ENCODE measurements at places on chromosomes 3 and 15.

DNA sequence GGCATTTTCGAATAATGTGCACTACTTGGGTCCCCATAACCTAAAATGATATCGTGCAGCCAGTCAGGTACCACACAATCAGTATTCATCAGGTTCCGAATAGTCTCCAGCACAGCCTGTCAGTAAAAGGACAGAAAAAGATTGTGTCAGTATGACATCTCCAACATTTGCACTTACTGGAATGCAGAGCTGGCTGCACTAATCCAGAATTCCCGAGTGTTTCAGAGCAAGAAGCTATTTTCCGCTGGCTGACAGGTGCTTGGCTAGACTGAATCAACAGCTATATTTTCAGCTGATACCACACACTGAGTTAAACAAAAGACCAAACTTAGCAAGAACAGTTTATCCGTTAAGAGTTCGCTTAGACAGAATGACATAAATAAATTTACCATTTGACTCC, 68.8 kb downstream of the AQR start:
- no peak for DNase-seq

GRCh38 chr3:150177673-150178381, 207.1 kb upstream of the PFN2 start:
- no peak for DNase-seq

DNA sequence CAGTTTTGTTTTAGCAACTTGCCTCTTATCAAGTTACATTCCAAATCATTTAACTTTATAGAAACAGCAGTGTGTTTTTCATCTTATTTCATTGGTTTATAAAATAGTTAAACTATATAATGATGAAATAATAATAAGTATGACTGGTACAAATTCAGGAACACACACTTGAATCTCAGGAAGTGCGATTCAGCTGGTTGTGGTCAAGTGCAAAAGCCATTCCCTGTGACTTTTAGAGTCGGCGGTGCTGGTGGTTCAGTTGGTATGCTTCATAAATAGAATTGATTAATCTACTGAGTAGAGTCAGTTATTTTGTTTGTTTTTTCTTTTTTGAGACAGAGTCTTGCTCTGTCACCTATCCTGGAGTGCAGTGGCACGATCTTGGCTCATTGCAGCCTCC, 22.7 kb downstream of the SACM1L start:
- DNase-seq = no peak

DNA sequence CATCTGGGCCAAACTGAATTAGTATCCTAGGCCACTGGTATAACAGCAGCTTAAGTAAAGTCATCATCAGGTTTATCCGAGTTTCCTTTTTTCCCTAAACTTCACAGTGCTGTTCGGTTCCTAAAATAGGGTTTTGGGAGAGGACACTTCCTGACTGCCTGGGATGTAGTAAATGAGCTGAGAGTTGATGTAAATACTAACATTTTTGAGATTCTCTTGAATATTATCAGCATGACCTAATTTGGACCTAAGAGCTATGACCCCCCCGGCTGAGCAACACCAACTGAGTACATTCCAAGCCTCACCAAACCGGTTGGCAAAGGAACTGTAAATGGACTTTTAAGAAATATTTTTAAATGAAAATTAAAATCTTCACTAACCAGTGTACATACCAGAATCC, 78.8 kb downstream of the IL5RA start:
- DNase-seq = no peak

DNA sequence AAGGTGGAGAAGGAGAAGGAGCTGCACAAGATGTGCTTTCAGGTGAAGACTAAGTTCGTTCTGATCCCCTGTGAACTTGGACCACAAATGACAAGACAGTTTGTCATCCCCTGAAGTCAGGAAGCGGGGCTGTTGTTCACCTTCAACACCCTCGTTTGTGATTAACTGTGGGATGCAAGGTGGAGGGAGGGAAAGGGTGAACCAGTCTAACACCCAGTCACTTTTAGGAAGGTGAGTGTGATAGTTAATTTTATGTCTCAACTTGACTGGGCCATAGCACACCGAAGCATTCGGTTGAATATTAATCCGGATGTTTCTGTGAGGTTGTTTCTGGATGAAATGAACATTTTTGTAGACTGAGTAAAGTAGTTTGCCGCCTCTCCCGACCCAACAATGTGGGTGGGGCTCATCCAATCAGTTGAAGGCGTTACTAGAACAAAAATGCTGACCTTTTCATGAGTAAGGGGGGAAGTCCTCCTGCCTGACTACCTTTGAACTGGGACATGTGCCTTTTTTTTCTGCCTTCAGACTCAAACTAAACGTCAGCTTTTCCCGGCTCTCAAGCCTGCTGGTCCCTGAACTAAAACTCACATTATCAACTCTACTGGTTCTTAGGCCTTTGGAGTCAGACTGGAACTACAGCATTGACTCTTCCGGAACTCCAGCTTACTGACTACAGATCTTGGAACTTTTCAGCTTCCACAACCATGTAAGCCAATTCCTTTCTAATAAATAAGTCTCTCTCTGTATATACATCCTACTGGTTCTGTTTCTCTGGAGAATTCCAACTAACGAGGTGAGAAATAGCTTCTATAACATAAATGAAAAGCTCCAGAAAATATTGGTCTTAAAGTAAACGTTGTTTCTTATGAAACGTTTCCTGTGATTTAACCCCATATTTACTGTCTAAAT, 264.0 kb upstream of the SLITRK3 start:
- DNase-seq = no peak

GRCh38 chr3:126349071-126349470, 8.1 kb downstream of the KLF15 start:
- DNase-seq = no peak

GRCh38 chr15:28037969-28038590, 61.0 kb downstream of the OCA2 start:
- no peak for DNase-seq

- no peak for DNase-seq
Measured at GRCh38 chr15:29819979-29820378, 2.3 kb downstream of the TJP1 start.

DNA sequence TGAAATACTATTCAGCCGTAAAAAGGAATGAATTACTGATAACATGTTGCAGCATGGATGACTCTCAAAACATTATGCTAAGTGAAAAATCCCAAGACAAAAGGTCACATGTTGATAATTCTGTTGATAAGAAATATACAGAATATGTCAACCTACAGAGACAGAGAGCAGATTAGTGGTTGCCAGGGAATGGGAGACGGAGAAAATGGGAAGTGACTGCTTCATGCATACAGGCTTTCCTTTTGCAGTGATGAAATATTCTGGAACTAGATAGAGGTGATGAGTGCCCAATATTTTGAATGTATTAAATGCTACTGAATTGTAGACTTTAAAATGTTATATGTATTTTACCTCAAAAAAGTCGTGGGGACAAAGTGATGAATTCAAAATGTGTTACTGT, 56.2 kb downstream of the ABHD2 start:
- no peak for DNase-seq

- no peak for DNase-seq
Measured at GRCh38 chr3:147705651-147706051, 296.5 kb downstream of the ZIC1 start.

DNA sequence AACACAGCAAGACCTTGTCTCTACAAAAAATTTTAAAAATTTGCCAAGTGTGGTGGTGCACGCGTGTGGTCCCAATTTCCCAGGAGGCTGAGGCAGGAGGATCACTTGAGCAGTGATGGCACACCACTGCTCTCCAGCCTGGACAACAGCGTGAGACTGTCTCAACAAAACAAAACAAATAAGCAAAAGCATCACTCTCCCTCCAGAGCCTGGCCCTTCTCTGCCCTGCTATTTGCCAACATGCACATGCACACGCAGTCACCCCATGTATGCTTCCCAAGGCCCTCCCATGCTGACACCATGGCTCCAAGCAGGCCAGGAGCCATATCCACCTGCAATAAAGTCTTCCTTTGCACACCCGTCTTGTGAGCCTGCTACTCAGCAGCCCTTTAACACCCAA, 2.1 kb downstream of the KIF9 start:
- DNase-seq = no peak

DNA sequence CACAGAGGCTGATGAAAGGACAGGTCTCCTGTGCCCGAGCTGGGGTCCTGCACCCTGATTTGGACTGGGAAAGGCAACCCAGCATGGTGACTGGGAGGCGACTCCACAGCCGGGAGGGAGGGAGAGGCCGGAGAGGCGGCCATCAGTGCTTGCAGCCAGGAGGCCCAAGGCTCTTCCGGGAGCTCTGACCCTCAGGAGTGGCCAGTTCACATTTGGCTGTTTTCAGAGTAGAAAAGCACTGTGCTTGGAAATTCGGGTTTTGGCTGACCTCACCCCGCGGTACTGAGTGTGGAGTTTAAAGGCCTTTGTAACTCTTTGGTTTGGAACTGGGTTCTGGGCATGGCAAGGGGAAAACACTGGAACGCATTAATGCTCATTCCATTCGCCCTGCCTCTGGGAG, 31.9 kb downstream of the SMAD6 start:
- no peak for DNase-seq

DNA sequence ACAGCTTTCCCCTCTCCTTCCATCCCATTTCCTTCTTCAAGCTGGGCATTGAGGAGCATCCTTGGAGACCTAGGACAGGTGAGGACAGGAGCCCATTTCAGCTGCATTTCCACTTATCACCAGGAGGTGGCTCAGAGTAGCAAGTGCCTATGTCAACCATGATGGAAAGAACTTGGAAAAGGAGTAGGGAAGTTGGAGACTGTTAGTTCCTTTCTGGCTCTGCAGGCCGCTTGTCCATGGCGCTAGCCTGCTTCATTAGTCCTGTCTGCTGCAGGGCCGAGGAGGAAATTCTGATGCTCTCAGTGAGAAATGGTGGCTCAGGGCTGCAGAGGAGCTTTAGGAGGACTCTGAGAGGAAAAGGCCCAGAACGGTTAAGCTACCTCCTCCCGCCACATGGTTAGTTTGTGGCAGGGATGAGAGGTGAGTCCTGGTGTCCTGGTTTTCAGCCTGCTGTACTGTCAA, 7.0 kb upstream of the CD276 start:
- peak; percentile 51 for DNase-seq

GRCh38 chr3:28940994-28941393, 339.9 kb upstream of the RBMS3 start:
- DNase-seq = no peak

DNA sequence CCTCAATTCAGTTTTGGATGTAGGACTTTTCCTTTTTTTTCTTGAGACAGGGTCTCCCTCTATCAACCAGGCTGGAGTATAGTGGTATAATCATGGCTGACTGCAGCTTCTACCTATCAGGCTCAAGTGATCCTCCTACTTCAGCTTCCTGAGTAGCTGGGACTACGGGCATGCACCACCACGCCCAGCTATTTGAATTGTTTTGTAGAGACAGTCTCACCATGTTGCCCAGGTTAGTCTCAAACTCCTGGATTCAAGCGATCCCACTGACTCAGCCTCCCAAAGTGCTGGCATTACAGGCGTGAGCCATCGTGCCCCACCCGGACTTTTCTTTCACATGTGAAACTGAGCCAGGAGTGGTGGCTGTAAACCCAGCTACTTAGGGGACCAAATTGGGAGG, 3.5 kb downstream of the RNU5B-1 start:
- no peak for DNase-seq

GRCh38 chr3:156769721-156770654, 56.2 kb upstream of the LEKR1 start:
- DNase-seq = no peak

- no peak for DNase-seq
Measured at GRCh38 chr15:95226835-95227234, 995.5 kb downstream of the MCTP2 start.

DNA sequence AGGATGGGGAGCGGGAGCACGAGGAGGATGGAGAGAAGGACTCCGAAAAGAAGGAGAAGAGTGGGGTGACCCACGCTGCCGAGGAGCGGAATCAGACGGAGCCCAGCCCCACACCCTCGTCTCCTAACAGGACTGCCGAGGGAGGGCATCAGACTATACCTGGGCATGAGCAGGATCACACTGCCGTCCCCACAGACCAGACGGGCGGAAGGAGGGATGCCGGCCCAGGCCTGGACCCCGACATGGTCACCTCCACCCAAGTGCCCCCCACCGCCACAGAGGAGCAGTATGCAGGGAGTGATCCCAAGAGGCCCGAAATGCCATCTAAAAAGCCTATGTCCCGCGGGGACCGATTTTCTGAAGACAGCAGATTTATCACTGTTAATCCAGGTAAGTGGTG, 169.8 kb downstream of the FEZF2 start:
- no peak for DNase-seq

DNA sequence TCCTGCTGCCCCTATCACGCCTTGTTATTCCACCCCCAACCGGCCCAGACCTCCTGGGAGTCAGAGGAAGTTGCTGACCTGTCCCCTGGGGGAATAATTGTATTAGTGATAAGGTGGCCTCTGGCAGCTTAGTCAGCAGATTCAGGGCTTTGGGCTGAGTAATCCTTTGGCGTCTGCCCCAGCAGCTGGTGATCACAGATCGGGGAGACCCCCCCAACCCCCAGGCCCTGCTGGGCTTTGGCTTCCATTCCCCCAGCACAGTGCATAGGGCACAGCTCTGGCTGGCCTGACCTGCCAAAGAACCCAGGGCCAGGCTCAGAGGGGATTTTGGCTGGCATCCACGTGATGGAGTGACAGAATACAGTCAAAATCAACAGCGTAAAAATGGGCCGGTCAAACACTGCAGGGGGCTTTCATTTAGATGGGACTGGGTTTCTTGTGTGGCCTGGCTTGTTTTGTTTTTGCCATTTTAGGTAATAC, 3.9 kb upstream of the NR2E3 start:
- DNase-seq = no peak

DNA sequence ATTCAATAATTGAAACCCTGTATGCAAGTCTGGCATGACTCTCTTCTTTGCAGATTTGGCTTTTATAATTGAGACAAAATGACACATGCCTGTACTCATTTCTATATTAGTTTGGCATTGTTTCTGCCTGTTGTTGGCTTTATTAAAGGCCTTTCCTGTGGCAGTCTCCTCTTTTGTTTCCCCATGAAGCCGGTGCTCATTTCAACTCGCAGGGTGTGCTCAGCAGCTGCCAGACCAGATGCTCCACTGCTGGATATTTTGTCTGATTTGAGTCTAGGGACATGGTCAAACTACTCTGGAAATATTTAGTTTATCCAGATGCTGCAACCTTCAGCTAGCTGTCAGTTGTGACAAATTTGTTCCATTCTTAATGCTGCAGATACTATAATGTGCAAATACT, 445.3 kb downstream of the NAALADL2 start:
- DNase-seq = no peak

GRCh38 chr3:83843716-83844115, 1115.1 kb upstream of the CADM2 start:
- DNase-seq = no peak

DNA sequence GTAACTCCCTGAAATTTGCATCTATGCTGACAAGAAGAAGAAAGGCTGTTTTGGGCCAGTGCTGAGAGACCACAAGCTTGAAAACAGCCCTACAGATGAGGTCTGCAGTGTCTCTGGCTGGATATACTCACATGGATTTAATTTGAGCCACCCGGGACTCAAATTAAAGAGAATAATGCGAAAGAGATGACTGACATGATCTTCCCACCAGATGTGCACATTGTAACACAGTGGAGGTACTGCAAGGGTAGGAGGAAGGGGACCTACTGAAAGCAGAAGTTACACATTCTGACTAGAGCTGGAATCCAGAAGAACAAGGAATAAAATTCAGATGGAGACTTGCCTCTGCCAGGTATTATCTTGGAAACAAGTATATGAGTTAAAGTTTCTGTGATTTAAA, 728.3 kb upstream of the SGO1 start:
- DNase-seq = no peak

Measured in T47D (cell line).